ENCODE measurements at places on chromosomes 3 and 15.

- DNase-seq: no peak
These were observed 378.6 kb downstream of the NTRK3 start for GRCh38 chr15:87877822-87878542.

- DNase-seq: no peak
These were observed 16.7 kb downstream of the NRROS start for GRCh38 chr3:196656213-196656612.

DNA sequence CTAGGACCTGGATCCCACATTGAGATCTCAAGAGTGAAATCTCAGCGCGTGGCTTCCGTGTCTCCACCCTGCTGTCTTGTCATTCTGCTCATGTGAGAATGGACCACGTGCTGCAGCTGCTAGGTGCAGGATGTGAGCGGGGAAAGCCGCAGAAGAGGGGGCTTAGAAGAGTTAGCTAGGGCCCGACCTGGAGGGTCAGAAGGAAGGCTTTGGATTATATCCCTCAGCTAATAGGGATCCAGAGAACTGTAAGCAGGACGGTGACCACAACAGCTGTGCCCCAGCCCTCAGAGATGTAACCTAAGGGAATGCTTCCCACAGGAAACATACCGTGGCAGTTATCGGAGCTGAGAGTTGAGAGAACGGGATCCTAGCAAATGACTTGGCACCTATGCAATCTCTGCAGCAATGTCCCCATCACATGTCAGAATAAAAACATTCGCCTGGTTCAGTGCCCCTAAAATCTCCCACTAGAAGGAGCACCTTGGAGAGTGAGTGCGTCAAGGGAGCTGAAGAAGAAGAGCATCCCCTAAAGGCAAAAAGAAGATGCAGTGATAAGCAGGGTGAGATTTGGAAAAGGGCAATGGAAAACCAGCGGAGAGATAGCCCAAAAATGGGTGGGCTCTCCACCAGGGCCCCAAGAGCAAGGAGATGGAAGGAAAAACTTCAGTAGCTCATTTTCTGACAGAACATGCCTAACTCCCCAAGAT, 76.9 kb upstream of the ST8SIA2 start:
- no peak for DNase-seq

GRCh38 chr15:51363383-51363782, 21.9 kb downstream of the GLDN start:
- DNase-seq: no peak
